ENCODE measurements at places on chromosomes 2 and 18.
A peak's percentile ranks its signal among the peaks of the same experiment; 100 is the strongest.

DNA sequence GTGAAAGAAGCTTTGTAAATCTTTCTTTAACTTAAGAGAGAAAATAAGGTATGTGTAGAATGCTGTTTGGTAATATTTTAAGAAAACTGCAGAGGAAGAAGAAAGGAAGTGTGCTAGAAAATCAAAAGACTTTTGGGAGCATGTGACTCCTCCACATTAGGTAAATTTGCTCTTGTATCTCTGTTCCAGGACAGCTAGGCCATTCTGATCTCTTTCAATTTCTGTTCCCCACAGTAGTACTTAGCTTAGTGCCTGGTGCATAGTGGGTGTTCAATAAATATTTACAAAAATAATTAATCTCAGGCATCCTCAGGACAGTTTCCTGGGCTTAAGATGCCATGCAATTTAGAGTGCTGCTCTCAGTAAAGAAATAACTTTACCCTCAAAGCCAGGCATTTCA is 105.0 kb downstream of the GPD2 start:
- no peak for DNase-seq

- no peak for DNase-seq
Measured at GRCh38 chr2:7915302-7916091, 766.4 kb upstream of the ID2 start.

DNA sequence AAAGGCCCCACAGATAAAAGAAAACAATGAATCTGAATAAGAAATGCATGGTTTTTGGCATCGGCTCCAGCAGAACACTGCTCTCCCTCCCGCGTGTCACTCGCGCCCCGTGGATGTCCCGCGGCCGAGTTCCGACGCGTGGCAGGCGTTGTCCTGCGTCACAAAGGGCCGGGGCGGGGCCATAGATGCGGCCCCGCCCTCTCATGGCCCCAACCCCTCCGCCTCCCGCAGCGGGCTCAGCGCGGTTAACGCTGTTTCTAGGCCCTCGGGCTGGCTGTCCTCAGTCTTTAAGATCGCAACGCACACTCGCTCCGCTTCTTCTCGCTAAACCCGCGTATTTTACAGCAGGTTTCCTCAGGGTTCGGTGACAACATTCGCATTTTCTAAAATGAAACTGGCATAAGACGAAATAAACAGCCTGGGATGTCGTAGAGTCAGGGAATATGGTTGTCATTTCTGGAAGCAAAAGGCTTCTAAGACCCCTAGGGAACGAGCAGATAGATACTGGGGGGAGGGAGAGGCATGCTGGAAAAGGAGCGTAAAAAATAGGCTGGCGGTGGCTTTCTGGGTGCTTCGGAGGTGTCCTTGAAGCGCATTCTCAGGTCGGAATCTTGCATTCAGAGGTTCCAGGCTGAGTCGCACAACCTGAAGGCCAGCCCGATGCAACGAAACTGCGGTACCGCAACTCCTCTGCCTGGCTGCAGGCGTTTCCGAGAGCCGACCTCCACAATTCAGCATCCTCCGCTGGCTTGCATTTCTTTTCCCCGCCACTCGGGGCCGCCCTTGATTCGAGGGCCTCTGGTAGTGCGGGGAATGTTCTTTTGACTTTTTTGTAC is at the start of gene FKBP7:
Gene FKBP7 (minus strand): TSS at position 162 of the 836 bp plus-strand sequence. CDS start 101 bp downstream, at position 61.
- peak; percentile 85 for DNase-seq

GRCh38 chr18:808086-808485 is 4.0 kb downstream of the YES1 start:
- no peak for DNase-seq

- DNase-seq: no peak
Measured at GRCh38 chr18:75830828-75831227, 403.3 kb upstream of the SMIM21 start.

All from stimulated activated CD4-positive, alpha-beta T cell treated with anti-CD3 and anti-CD28 coated beads, Interleukin-15, amount 100 ng/mL, for 24 hours (primary cell).